Stromal cell of bone marrow (primary cell): ENCODE measurements at places on chromosomes 13 and 19.

DNA sequence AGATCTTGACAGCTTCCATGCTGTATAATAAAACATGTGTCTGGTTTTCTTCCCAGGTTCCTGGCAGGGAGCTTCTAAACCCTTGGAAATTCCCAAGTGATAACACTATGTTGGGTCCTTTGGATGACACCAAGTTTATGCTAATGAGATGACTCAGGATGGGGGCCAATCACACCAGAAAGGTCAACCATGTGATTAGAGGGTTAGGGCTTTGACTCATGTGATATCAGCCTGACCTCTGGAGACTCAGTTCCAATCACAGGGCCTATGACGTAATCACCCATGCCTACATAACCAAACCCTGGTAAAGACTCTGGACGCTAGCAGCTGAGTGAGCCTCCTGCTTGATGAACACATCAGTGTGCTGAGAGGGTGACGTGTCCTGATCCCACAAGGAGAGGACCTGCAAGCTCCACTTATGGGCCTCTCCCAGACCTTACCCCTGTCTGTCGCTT, 203.6 kb downstream of the DCLK1 start:
- DNase-seq: peak; percentile 40

- peak; percentile 45 for DNase-seq
These were observed 368.8 kb upstream of the TSHZ3 start for GRCh38 chr19:31718032-31718431.

DNA sequence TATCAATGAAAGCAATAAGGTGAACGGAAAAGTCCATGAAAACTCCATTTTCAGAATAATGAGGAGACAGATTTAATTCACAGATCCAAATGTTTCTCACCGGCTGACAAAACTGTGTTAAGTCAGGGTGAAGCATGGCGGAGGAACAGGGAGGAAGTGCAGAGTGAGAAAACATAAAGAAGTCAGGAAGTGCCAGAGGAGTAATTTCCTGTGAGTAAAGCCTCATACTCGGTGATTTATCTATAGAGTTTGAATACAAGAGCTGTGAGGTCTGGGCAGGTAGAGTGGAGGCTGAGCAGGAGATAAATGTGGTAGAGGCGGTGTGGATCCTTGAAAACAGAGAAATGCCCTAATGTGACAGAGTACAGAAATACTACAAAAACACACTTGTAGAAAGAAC, 11.4 kb downstream of the CARD8 start:
- DNase-seq: no peak

- no peak for DNase-seq
These were observed 37.0 kb downstream of the ATP12A start for GRCh38 chr13:24717217-24717616.

GRCh38 chr19:19421299-19421696, 15.8 kb downstream of the GATAD2A start:
- DNase-seq: no peak

DNA sequence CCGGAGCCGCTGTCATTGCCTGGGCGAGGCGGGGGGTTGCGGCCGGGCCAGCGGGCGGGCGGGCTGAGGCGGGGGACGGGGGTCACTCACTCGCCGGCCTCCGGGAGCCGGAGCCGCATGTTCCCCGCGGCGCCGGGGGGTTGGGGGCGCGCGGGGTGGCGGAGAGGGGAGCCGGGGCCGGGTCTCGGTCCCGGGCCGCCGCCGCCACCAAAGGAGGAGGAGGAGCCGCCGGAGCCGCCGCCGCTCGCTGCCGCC, 149 bp downstream of the MED26 start:
- no peak for DNase-seq

GRCh38 chr13:26923824-26924605, 163.4 kb upstream of the GPR12 start:
- peak; percentile 52 for DNase-seq

DNA sequence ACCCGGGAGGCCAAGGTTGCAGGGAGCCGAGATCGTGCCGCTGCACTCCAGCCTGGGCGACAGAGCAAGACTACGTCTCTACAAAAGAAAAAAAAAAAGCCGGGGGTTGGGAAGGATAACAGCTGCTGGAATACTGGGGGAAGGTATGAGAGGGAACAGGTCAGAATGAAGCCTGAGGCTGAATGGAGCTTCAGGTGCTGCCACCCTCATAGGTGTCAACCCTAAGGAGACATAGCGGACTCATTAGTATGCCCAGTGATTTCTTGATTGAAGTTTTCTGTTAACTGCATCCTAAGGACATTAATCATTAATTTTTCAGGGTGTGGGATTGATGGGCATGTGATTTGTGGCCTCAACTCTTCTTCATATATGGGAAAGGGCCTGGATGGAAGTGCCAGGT, 6.0 kb downstream of the SMARCA4 start:
- DNase-seq: no peak

DNA sequence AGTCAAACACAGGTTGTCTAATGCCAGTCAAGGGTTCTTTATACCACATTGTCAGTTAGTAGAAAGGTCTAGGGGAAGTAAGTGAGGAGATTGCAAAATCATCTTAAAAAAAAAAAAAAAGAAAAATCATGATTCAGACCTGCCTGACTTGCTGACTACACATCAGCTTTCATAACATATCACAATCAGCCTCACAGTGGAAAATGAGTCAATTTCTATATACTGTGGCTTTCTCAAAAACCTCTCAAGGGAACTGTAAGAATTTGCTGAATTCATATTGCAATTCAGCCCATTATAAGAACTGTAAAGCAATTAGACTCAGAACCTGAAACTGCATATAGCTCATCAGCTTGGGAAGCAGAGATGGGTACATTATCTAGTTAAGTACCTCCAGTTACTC, 75.3 kb upstream of the GPC6 start:
- peak; percentile 90 for DNase-seq

DNA sequence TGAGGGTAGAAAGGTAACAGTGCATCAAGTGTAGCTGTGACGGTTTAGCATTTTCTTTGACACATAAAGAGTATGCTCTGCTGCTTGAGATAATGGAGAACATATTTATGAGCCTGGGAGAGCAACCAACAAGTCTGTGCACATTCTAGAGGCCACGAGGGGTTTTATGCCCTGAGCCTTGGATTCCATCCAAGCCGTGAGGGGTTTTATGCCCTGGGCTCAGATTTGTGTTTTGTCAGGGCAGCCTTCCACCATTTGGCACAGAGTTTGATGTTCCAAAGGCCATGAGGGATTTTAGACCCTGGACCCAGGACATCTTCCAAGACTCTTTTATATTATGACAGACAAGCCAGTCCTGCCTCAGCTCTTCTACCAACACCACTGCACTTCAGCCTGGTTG, 106.4 kb downstream of the ZNF486 start:
- DNase-seq: no peak

GRCh38 chr19:35904311-35905068, 2.2 kb downstream of the HCST start:
- no peak for DNase-seq

DNA sequence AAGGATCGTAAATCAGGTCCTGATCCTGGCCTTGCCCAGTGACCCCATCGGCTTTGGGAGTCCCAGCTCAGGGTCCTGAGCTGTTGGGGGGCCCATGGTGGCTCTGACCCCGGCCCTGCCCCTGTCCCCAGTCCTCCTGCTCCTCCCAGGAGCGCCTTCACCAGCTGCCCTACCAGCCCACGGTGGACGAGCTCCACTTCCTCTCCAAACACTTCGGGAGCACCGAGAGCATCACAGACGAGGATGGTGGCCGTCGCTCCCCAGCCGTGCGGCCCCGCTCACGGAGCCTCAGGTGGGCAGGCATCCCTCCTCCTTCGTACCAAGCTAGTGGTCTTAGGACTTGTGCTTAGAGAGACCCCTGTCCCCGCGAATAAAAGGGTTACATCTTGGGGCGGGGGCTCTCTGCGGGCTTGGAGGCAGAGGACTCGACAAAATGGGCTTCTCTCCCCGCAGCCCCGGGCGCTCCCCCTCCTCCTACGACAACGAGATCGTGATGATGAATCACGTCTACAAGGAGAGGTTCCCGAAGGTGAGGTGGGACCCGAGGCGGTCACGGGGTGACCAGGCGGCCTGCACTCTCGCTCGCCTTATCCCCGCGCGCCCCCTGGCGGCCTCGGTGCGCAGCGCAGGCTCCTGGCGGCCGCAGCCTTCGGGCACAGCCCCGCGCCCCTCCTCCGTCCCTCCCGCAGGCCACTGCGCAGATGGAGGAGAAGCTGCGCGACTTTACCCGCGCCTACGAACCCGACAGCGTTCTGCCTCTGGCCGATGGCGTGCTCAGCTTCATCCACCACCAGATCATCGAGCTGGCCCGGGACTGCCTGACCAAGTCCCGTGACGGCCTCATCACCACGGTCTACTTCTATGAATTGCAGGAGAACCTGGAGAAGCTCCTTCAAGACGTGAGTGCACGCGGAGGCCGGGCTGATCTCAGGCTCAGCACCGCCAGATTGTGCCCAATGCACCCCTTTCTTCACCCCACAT, 9.1 kb downstream of the MAST1 start:
- DNase-seq: peak; percentile 60

- DNase-seq: no peak
These were observed 3.0 kb downstream of the HPN start for GRCh38 chr19:35044317-35045117.

GRCh38 chr19:18392417-18392816, 5.0 kb downstream of the LRRC25 start:
- DNase-seq: no peak

DNA sequence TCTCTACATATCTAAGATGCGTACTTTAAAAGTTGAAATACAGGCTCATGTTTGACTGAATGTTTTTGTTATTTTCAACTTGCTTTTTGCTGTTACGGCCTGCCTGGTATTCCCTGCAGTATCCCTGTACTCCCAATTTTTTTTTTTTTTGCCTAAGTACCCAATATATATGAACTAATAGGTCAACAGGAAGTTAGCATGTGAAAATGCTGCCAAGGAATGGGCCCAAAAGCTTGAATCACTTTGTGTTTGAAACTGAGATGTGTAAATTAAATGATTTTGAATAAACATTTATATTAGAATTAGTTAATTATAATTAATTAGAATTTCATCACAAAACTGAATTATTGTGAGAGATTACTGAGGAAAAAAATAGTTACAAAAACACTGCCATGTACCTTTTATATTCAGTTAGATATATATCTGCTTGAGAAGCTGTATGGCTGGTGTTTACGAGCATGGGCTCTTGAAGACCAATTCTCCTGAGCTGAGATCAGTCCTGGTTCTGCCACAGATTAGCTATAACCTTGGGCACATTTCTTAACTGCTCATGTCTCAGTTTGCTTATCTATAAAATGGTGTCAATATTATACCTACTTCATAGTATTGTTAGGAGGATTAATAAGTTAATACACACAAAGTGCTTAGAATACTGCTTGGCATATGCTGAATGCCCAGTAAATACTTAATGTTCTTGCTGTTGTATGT, 16.0 kb downstream of the TDRD3 start:
- no peak for DNase-seq

GRCh38 chr13:109408591-109409382, 377.6 kb downstream of the IRS2 start:
- DNase-seq: no peak

- DNase-seq: no peak
These were observed 479.1 kb downstream of the FOXO1 start for GRCh38 chr13:40187324-40187795.

GRCh38 chr19:52638601-52639000, 446 bp upstream of the ZNF83 start:
- no peak for DNase-seq

DNA sequence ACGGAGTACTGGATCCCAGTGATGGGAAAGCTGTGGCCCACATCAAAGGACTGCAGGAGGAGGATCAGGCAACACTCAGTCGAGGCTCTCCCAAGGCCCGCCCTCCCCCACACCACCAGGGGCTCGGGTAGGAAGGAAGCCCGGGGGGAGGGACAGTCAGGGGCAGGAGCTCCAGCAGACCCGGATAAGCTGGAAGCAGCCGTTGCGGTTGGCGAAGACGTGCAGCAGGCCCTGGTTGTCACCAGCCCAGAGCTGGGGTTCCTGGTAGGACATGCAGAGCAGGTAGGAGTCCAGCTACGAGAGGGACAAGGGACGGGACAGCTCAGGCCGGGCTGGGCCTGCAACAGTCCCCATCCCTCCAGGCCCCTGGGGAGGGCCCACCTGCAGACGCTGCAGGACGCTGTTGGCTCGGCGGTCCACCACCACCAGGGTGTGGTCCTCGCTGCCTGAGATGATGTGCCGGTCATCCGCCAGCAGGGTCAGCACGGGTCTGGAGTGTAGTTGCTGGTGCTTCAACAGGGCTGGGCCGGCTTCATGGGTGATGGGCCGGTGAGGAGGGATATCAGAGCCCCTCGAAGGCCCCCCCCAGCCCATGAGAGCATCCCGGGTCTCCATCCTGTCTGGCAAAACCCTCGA, 1.9 kb downstream of the GNG14 start:
- no peak for DNase-seq

- DNase-seq: no peak
These were observed 1981.1 kb upstream of the PCDH20 start for GRCh38 chr13:63396746-63397145.

DNA sequence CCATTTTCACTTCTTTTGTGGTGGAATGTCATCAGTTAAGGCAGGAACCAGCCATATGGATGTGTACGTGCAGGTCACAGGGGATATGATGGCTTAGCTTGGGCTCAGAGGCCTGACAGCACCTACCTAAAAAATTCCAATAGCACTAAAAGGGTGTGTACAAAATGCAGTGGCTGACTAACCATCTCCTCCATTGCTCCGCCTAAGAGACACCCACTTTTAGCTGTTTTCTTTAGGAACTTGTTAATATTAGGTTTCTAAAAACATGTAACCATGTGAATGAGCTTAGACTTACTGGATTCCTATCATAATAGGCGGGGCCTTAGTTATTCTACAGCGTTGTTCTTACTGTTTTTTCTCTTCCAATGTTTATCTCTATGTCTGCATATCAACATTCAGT, 25.8 kb downstream of the GP6 start:
- DNase-seq: no peak

- no peak for DNase-seq
These were observed 667 bp upstream of the ZNF790 start for GRCh38 chr19:36838784-36839324.

DNA sequence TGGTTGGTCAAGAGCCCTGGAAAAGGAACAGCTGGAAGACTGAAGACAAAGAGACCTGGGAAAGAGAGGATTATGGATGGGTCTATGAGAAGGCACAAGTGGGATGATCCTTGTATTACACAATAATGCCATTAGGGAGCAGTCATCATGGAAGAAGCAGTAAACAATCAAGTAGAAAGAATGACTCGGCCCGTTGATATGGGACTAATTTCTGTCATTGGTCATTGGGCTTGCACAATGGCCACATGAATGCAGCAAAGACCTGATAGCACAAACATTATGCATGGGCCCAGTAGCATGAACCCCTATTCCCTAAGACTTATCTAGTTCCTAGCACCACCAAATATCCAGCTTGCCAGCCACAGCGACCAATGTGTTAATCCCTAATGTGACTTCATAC, 390.3 kb upstream of the ZNF507 start:
- DNase-seq: no peak

DNA sequence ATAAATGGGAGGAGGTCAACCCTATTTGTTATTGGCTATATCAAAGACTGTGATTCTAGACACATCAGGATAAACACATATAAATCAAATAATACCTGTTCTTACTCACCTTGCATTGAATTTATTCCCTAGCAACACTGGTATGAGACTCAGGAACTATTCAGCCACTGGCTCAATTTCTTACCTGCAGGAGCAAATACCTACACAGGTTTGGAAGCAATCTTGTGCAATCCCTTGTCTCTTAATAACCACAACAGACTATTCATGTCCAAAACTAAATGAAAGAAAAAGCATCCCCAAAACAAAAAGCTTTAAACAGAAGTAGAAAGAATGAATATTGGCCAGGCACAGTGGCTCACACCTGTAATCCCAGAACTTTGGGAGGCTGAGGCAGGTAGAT, 55.5 kb downstream of the TBC1D4 start:
- DNase-seq: no peak

GRCh38 chr13:30739761-30740642, 4.7 kb downstream of the ALOX5AP start:
- DNase-seq: peak; percentile 58

GRCh38 chr19:56727677-56728076, 56.1 kb upstream of the ZNF835 start:
- no peak for DNase-seq
